ENCODE measurements at places on chromosomes 3 and 15.

DNA sequence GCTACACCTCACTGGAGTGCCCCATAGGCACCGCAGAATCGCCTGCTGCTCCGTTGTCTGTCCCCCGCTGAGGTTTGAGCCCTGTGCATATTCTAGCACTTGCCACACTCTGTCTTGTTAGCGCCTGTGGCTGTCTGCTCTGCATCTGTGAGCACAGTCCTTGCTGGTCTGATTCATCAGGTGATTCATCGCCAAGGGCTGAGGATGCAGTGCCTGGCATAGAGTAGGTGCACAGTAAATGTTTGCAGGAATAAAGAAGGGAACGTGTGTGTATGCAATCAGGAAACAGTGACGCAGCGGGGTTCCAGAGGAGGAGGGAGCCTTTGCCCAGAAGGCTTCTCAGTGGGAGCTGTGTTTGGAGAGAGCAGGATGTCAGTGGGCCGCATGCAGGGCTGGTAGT is 124.0 kb upstream of the PLXNA1 start:
- no peak for DNase-seq

DNA sequence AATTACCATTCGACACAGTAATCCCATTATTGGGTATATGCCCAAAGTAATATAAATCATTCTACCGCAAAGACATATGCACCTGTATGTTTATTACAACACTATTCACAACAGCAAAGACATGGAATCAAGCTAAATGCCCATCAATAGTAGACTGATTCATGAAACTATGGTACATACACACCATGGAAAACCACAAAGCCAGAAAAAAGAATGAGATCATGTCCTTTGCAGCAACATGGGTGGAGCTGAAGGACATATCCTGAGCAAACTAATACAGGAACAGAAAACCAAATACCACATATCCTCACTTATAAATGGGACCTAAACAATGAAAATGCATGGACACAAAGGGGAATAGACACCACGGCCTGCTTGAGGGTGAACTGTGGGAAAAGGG is 11.1 kb upstream of the MCF2L2 start:
- DNase-seq = no peak

GRCh38 chr3:53804697-53805462 is 41.3 kb downstream of the CHDH start:
- no peak for DNase-seq

- no peak for DNase-seq
Observed at GRCh38 chr15:70742928-70743327, 20.4 kb downstream of the UACA start.

DNA sequence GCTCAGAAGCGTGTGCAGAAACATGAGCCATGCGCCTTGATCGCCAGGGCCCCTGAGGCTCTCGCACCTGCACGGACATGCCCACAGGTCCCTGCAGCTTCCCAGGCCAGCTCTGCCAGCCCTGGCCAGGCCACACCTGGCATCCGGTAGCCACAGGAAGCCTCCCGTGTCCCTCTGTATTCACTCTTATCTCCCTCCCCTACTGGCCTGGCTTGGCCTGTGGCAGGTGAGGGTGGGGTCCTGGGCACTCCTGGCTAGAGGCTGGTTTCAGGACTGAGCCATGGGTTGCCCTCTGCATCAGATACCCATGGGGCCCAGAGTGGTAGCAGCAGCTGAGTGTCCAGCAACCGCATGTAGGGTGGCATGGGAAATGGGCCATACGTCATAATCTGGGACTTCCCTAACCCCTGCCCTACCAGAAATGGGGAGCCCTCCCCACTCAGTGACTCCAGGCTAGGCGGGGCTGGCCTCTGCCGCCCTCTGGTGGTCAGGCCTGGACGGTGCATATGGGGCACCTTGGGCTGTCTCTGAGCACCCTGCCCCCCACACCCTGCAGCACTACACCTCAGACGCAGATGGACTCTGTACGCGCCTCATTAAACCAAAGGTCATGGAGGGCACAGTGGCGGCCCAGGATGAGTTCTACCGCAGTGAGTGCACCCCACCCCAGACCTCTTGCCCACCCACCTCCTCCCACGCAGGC is 12.6 kb upstream of the LMAN1L start:
- peak; percentile 96 for DNase-seq

GRCh38 chr3:185328324-185329004 is 34.5 kb upstream of the MAP3K13 start:
- DNase-seq = no peak
